ENCODE measurements at places on chromosomes 3 and 15. TPM values are rescaled to one million over a fixed set of nuclear protein-coding genes. Genes with fewer than 3 reads are reported as not detected.
A peak's percentile ranks its signal among the peaks of the same experiment; 100 is the strongest.

DNA sequence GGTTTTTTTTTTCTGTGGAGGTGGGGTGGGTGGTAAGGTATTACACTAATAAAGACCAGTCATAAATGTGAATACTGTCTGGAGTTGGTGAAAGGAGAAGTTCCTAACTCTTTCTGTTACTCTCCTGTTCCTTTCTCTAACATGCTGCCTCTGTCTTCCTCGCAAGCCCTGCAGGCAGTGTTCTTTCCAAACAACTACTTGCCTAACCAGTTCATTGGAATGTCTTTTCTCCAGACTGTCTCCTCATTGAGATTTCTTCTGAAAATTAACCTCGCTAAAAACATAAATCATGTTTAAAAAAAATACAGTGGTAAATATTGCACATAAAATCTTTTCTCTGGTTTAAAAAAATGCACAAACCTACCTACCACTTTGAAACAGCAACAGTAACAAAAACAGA is 135.2 kb downstream of the TP63 start:
- no peak for DNase-seq

DNA sequence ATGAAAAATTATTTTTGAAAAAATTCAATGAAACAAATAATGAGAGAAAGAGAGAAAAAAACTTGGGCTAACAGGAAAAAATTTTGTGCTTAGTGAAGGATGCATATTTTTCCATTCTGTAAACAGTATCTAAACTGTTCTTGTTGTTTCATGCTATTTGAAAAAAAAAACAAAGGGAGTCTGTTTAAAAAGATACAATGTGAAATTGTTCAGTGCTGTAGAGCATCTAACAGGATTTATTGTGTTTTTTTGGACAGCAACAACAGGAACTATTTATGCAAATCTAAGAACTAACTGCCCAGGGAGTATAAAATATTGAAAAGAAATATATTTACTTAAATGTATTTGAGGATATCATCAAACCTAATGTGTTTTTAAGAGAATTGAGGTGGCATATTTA is 55.1 kb downstream of the PEX5L start:
- no peak for DNase-seq

DNA sequence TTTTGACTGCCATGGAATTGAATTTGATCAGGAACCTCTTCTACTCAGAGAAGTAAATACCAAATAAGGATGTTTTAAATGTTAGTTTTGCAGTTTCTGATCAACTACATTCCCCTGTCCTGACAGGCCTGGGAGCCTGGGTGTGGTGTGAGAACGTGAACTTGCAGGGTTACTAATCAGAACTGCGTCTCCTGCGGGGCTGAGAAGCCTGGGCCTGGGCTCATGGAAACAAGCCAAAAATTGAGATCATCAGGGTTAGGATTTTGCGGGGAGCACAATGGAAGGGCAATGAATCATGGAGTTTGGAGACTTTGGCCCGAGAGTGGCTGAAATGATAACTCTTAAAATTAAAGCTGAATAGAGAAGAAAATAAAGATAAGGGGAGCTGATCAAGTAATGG is 47.8 kb upstream of the C3orf70 start:
- DNase-seq, result no peak

- no peak for DNase-seq
Measured at GRCh38 chr3:71051893-71052687, 531.4 kb downstream of the FOXP1 start.

DNA sequence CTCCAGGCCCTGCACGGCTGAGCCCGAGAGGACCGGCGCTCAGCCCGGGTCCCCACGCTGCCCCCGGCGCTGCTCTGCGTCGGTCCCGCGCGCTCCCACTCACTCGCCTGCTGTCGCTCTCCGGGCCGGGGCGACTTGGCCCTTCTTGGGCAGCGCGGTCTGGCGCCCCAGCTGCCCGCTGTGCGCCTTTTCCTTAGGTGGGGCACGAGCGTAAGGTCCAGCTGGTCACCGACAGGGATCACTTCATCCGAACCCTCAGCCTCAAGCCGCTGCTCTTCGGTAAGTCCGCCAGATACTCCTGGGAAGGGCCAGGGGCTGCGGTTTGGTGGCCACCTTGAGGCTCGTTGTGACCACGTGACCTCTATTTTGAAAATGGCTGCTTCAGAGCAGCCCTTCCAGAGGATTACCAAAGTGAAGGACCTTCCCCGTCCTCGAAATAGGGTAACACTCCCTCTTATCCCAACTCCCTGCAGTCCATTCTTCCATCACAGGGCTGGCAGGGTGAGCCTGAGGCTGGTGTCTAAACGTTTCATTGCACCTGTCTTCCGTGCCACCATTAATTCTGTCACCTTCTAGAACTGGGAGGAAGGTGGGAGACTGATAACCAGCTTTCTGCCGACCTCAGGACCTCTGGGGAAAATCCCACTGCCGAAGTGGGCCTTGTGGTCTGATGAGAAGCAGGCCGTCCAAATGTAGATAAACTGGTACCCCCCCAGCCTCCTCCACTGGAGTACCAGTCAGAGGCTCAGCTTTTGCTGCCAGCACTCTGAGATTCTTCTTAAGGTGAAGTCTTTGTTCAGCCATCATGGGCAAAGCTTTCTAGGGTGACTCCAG is 812 bp downstream of the P4HTM start:
- DNase-seq, result peak; percentile 66

GRCh38 chr3:37993460-37993819 is 2.9 kb downstream of the VILL start:
- DNase-seq, result peak; percentile 29

DNA sequence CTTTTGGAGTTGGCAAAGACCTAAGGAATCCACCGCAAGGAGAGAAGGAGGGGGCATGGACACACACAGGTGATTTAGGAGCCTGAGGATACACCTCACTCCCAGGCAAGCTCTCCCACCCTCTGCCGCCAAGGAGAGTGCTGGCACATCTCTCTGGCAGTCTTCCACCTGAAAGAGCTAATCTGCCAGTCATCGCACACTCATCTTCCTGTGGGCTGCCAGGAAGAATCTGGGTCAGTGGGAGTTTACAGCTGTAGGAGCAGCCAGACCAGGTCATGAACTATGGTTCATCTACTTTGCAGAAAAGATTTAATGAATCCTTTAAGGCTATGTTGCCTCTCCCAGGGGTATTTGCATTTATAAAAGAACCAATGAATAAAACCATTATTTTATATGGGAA is 170.6 kb upstream of the TSC22D2 start:
- DNase-seq, result peak; percentile 53

- DNase-seq, result no peak
Measured at GRCh38 chr15:85383470-85384148, 3.2 kb downstream of the AKAP13 start.

- no peak for DNase-seq
Measured at GRCh38 chr15:58523634-58524033, 91.8 kb downstream of the LIPC start.

- DNase-seq, result no peak
Measured at GRCh38 chr15:100761290-100761935, 118.2 kb upstream of the ALDH1A3 start.

DNA sequence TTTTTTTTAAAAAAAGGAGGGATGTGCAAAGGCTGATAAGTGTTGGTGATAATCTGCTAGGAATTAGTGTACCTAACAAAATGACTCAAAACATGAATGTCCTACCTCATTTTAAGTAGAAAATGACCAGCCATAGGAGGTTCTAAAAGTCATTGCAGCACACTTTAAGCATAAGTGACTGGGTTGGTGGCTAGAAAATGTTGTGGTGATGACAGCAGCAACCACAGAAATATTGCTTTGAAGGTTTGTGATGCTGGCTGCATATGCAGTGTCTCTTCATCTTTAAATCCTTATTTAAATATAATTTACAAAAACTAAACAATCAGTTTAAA is 55.2 kb downstream of the CMSS1 start:
- DNase-seq, result no peak

DNA sequence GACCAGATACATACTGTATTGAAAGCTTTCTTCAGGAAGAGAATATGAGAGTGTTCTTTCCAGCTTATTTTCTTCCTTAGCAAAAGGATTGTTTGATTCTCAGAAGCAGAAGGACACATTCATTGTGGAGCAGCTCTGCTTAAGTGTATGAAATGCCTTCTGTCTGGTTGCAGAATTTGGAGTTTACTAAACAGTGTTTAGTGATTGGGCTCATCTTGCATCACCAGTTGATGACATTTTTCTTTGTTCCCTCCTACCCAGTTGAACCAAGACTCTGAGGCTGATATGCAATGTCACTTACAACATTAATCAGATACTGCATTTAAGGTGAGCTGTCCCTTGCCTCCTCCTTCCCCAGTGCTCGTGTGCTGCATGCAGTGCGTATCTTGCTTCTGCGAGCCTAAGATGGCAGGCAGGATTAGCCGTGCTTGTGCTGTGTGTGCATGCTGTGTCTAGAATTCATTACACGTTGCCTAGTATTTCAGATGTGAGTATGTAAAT is 18.4 kb downstream of the ZBTB38 start:
- no peak for DNase-seq

GRCh38 chr3:50238549-50239026 is 2.6 kb downstream of the GNAI2 start:
- DNase-seq, result peak; percentile 94

GRCh38 chr3:48563382-48563918 is at the start of gene UCN2:
TSS of gene UCN2 (minus strand) at chr3:48563781. CDS start at chr3:48563124, 657 bp downstream.
- DNase-seq, result no peak

The FOXL2NB gene
- total RNA-seq, result not detected

The ARGFX gene
- total RNA-seq, result not detected
